ENCODE measurements at places on chromosomes 13 and 19.

DNA sequence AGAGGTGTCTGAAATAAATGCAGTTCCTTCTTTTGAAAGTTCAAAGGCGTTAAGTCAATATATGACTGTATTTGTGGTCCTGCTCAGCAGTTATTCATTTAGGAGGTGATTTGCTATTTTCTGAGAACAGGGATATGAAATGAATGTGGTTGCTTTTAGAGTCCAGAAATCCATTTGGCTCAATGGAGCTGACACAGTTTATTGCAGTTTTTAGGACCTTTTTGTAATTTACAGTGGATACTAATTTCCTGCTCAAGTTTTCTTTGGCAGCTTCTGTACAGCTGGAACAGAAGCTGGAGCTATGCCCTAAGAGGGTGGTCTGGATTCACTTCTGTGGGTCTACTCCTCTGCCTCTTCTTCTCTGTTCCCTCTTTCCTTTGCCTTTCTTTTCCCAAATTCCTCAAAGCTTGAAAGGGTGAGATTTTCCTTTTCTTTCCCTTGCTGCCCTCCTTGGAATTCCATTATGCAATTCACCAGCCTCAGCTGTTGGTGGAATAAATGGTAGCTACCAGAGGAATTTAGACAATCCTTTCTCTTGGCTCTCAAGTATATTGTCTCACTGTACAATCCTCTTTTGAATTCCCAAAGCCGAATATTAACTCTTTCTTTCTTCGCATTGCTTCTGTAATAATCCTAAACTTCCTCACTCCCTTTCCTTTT, 39.9 kb downstream of the ITGBL1 start:
- DNase-seq, result no peak

- DNase-seq, result no peak
Observed at GRCh38 chr19:51272183-51272810, 21.4 kb downstream of the SIGLECL1 start.

DNA sequence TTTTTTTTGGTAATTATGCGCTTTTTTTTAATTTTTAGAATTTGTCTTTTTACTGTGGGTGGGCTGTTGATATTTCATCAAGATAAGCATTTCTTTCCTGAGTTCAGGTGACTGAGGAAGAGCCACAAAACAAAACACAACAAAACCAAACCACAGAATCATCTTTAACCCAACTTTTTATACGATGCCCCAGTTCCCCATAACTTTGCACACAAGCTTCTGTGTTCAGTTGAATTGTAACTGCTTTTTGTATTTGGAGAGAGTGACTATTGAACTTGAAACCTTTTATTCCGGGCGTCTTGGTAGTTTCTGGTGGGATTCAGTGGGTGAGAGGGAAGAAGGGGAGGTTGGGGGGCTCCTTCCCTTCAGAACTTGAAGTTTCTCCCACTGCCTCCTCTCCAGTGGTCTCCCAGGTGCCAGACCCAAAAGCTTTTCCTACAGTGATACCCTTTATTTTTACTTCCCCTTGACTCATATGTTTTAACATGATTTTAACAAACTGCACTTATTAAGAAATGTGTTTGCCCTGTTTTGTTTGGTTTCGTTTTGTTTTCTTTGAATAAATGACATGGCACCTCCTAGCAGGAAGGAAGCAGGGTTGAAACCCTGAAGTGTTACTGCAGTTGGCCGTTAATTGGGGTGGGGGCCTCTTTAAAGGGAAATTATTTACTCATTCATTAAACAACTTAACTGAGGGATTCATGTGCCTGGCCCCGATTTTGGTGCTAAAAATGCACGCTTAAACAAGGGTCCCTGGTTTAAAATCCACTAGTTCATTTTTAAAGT, 2.7 kb upstream of the CCDC97 start:
- no peak for DNase-seq

- DNase-seq, result no peak
Observed at GRCh38 chr13:49214917-49215376, 5.2 kb upstream of the MLNR start.

GRCh38 chr19:13844130-13844631, 32.8 kb upstream of the NANOS3 start:
- DNase-seq, result no peak

GRCh38 chr13:76474966-76475365, 411.2 kb downstream of the KCTD12 start:
- no peak for DNase-seq

DNA sequence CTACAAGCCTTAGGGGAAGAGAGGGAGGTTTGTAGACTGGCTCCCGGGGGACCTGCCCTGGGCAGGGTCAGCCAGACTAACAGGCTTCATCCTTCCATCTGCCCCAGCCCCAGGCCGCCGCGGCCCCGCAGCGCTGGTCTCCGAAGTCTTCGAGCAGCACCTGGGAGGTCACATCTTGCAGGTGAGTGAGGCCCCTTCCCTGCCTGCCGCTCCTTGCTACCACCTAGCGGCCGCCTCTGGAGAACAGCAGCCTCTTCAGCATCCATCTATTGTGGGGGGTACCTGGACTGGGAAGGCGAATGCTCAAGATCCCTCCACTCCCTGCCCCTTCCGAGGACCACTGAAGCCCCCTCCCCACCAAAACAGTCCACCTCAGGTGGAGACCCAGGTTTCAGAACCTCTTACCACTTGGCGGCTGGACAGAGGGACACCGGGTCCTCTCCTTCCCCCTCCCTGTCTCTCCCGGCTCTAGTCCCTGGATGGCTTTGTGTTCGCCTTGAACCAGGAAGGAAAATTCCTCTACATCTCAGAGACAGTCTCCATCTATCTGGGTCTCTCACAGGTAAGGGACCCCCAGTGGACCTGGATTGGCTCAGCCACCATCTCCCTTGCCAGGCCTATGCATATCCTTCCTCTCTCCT, 12.7 kb downstream of the NPAS1 start:
- no peak for DNase-seq

GRCh38 chr13:53310786-53311185, 282.2 kb downstream of the OLFM4 start:
- DNase-seq, result no peak

- DNase-seq, result no peak
Observed at GRCh38 chr19:18713550-18714117, 30.2 kb downstream of the CRTC1 start.

GRCh38 chr13:98267080-98267912, 90.2 kb upstream of the RNF113B start:
- DNase-seq, result no peak

- DNase-seq, result no peak
Observed at GRCh38 chr13:52012512-52012836, 276 bp downstream of the ALG11 start.

DNA sequence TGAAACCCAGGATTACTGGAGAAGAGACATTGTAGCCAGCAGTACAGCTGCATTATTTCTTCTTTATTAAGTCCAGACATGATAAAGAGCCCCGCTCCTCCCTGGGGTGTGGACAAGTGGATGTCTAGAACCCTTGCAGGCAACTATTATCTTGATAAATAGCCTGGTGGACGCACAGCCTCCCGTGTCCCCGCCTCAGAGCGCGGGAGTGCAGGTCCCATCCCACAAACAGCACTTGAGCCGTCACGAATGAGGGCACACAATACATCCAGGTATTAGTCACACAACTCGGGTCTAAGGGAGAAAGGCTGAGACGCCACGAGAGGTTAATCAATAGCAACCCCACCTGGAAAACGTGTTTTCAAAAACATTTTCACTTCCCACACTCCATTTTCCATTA, 213.2 kb upstream of the SOX1 start:
- DNase-seq, result no peak

DNA sequence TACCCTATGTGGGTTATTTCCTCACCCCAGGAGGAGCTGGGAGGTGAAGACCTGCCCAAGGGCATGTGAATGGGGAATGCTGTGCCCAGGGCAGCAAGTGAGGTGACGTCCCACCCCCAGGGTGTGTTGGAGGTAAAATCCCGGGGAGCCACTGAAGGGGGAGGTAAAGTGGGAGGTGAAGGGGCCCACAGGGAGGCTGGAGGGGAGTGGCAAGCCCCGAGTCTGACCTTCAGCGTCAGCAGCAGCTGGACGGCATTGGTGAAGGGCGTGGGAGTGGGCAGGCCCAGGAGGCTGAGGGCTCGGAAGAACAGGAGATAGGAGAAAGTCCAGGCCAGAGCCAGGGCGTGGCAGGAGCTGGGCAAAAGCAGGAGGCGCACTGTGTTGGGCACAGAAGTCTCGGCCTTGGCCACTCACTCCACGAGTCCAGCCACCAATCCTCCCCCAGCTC, 2.4 kb downstream of the MBOAT7 start:
- DNase-seq, result no peak

DNA sequence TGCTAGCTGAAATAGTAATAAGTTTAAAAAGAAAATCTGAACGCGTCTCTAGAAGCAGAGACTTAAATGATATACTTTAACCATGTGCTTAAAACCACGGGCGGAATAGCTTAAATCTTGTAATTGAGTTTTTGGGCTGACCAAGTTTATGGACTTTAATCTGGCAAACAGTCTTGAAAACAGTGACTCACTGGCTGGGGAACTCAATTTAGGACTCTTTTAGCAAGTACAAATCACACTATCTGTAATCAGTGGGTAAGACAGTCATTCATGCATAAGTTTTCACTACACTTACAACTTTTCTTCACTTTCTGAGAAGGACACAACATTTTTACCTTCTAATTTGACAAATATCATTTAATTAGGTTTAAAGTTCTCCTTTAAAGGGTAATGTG, 26.8 kb downstream of the ZNF627 start:
- DNase-seq, result no peak

DNA sequence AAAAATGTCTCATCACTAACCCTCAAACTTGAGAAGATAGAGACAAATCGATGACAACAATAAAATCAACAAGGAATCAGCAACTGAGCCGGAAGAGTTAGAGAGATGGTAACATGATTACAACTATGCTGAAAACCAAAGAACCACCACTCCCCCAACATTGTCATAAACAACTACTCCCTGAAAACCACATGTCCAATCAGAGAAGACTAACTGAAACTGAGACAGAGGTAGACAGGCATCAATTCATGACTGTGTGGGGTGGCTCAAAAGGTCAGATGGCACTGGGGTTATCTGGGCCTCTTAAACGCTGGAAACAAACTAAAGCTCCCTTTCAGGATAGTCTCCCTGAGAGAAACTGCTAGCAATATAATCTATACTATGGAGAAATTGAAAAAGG, 488.8 kb downstream of the KCTD12 start:
- no peak for DNase-seq

- DNase-seq, result no peak
Observed at GRCh38 chr13:45782327-45783045, 69.1 kb downstream of the SIAH3 start.

GRCh38 chr13:109884462-109884861, 98.1 kb upstream of the IRS2 start:
- DNase-seq, result no peak

- DNase-seq, result no peak
Observed at GRCh38 chr19:18832306-18833140, 764 bp downstream of the UPF1 start.

All from cerebellar nuclear complex (tissue), 1 donor.